ENCODE measurements at places on chromosomes 4 and X. TPM values are rescaled to one million over a fixed set of nuclear protein-coding genes. Genes with fewer than 3 reads are reported as not detected.

MTNR1A gene
- not detected for total RNA-seq

DDIT4L gene
- total RNA-seq, result 0.98 TPM

RHOH gene
- 8.8 TPM for total RNA-seq

IL13RA2 gene
- not detected for total RNA-seq

SNX12 gene
- 53.6 TPM for total RNA-seq

HS6ST2 gene
- total RNA-seq, result 0.87 TPM

FGF2 gene
- total RNA-seq, result 11.1 TPM

TMPRSS11B gene
- total RNA-seq, result not detected

SCML2 gene
- total RNA-seq, result 0.81 TPM

Data from upper lobe of right lung (tissue), 1 donor.